ENCODE measurements at places on chromosomes 3 and 15. TPM values are rescaled to one million over a fixed set of nuclear protein-coding genes. Genes with fewer than 3 reads are reported as not detected.
A peak's percentile ranks its signal among the peaks of the same experiment; 100 is the strongest.

The FANCD2 gene
- total RNA-seq: 12.4 TPM

- no peaks in the 10 kb centered on the region for H3K4me1 ChIP-seq
- no peaks in the 10 kb centered on the region for H3K36me3 ChIP-seq
- H3K27me3 ChIP-seq: no peaks in the 10 kb centered on the region
- no peak overlapping the region for H3K27ac ChIP-seq
Observed at GRCh38 chr3:88986834-88987233, 120.6 kb upstream of the EPHA3 start.

The TMC3 gene
- not detected for total RNA-seq

- H3K27ac ChIP-seq: no peak overlapping the region
- H3K27me3 ChIP-seq: no peaks in the 10 kb centered on the region
- peaks cover 82% of the 10 kb centered on the region for H3K36me3 ChIP-seq
- H3K4me3 ChIP-seq: no peak overlapping the region
Observed at GRCh38 chr3:45826321-45826720, 15.6 kb downstream of the LZTFL1 start.

The KIF15 gene
- total RNA-seq: 1.1 TPM

GRCh38 chr3:180274536-180274935, 237.8 kb upstream of the PEX5L start:
- no peaks in the 10 kb centered on the region for H3K27me3 ChIP-seq
- H3K4me3 ChIP-seq: no peak overlapping the region
- DNase-seq: no peak
- no peak overlapping the region for H3K27ac ChIP-seq

DNA sequence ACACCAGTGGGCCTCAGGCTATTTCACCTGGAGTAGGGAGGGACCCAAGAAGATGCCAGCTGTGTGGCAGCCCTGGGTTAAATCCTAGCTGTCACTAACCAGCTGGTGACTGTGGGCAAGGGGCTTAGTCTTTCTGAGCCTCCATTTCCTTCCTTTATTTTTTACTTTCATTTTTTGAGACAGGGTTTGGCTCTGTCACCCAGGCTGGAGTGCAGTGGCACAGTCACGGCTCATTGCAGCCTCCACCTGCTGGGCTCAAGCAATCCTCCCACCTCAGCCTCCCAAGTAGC, 108.0 kb upstream of the SMAD3 start:
- no peak overlapping the region for H3K27ac ChIP-seq
- no peak overlapping the region for H3K4me3 ChIP-seq
- DNase-seq: no peak
- no peaks in the 10 kb centered on the region for H3K36me3 ChIP-seq
- no peaks in the 10 kb centered on the region for H3K4me1 ChIP-seq

DNA sequence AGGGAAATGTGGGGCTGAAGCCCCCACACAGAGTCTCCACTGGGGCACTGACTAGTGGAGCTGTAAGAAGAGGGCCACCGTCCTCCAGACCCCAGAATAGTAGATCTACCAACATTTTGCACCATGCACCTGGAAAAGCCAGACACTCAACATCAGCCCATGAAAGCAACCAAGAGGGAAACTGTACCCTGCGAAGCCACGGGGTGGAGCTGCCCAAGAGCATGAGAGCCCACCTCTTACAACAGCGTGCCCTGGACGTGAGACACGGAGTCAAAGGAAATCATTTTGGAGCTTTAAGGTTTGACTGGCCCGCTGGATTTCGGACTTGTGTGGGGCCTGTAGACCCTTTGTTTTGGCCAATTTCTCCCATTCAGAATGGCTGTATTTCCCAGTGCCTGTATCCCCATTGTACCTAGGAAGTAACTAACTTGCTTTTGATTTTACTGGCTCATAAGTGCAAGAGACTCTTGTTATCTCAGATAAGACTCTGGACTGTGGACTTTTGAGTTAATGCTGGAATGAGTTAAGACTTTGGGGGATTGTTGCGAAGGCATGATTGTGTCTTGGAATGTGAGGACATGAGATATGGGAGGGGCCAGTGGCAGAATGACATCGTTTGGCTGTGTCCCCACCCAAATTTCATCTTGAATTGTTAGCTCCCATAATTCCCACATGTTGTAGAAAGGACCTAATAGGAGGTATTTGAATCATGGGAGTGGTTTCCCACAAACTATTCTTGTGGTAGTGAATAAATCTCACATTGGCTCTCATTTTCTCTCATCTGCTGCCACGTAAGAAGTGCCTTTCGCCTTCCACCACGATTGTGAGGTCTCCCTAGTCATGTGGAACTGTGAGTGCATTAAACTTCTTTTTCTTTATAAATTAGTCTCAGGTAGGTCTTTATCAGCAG, 105.8 kb downstream of the CBLB start:
- H3K27ac ChIP-seq: no peak overlapping the region
- H3K27me3 ChIP-seq: no peaks in the 10 kb centered on the region
- no peak for DNase-seq
- H3K4me1 ChIP-seq: no peaks in the 10 kb centered on the region

The IL17RB gene
- 1.7 TPM for total RNA-seq

GRCh38 chr3:126184465-126185000, 4.1 kb upstream of the ALDH1L1 start:
- H3K4me1 ChIP-seq: peaks cover 19% of the 10 kb centered on the region
- H3K27me3 ChIP-seq: peaks cover 29% of the 10 kb centered on the region
- no peaks in the 10 kb centered on the region for H3K36me3 ChIP-seq
- no peak for DNase-seq
- H3K4me3 ChIP-seq: no peak overlapping the region
- H3K27ac ChIP-seq: no peak overlapping the region

DNA sequence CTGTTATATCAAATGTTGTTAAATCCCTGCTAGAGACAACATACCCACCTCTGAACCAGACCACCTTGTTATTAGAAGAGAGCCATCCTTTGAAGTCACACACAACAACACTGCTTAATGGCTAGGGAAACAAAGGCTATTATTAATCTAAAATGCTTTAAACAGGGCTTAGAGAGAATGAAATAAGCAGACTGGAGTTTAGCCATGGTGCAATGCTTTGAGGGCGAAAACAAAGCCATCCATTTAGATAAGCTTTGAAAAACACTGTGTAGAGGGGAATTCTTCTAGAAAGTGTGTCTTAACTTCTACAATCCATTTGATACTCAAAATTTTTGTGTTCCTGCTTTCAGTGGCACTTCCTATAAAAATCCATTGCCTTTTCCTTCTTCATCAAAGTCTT, 148.6 kb downstream of the IL5RA start:
- no peak for DNase-seq
- no peaks in the 10 kb centered on the region for H3K27me3 ChIP-seq
- no peaks in the 10 kb centered on the region for H3K4me1 ChIP-seq
- H3K36me3 ChIP-seq: no peaks in the 10 kb centered on the region

- H3K27ac ChIP-seq: no peak overlapping the region
- H3K36me3 ChIP-seq: no peaks in the 10 kb centered on the region
- no peak for DNase-seq
- no peak overlapping the region for H3K4me3 ChIP-seq
- no peaks in the 10 kb centered on the region for H3K27me3 ChIP-seq
Observed at GRCh38 chr3:46298871-46299607, 54.9 kb upstream of the CCR2 start.

GRCh38 chr15:41876689-41877088, 17.2 kb downstream of the SPTBN5 start:
- no peak overlapping the region for H3K4me3 ChIP-seq
- no peaks in the 10 kb centered on the region for H3K36me3 ChIP-seq
- peaks cover 30% of the 10 kb centered on the region for H3K4me1 ChIP-seq
- H3K27ac ChIP-seq: no peak overlapping the region
- no peak for DNase-seq

- H3K4me1 ChIP-seq: peaks cover 15% of the 10 kb centered on the region
- no peaks in the 10 kb centered on the region for H3K36me3 ChIP-seq
- H3K4me3 ChIP-seq: no peak overlapping the region
- no peak overlapping the region for H3K27ac ChIP-seq
- DNase-seq: no peak
Observed at GRCh38 chr3:156664011-156664830, 10.2 kb upstream of the TIPARP start.

DNA sequence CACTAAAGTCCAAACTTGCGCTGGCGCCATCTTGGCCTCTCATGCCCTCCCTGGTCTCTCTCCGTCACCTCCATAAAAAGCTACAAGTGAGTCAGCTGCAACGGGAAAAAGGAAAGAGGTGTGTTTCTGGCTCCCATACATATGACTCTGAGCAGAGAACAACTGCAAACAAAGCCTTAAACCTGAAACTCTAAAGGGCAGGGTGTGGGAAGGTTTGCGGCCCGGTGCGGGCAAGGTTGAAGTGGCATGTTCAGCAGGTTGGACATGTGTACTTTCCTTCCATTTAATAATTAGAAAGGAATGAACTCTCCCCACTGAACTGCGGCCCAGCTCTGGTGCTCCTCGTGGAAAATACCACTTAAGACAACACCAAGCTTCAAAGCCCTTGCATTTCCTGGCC, 59.0 kb upstream of the PPARG start:
- no peak for DNase-seq
- no peaks in the 10 kb centered on the region for H3K27me3 ChIP-seq
- H3K36me3 ChIP-seq: no peaks in the 10 kb centered on the region
- peak overlapping the region; percentile 65 for H3K27ac ChIP-seq
- H3K4me1 ChIP-seq: peaks cover 29% of the 10 kb centered on the region

The KBTBD8 gene
- total RNA-seq: 0.98 TPM

DNA sequence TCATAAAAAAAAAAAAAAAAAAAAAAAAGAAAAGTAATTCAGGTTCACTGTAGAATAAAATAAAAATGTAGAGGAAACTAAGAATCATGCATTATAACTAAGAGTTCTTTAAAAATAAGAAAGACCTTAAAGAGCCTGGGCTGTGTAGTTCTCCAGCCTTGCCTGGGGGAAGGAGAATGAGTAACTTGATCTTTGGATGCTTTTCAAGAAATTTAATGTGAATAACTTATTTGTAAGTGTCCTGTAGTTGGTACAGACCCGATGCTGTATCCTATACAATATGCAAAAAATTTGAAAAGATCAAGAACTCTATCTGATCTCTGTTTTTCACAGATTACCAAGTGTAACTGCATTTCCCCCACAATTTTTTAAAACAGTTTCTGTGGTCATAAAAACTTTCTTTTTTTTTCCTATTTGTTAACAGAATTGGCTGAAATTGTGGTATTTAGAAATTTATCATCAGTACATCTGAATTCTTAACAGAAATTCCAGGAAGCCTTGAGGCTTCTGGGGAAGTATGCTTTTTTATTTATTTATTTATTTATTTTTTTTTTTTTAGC, 195.3 kb downstream of the THRB start:
- peaks cover 7% of the 10 kb centered on the region for H3K4me1 ChIP-seq
- H3K36me3 ChIP-seq: peaks cover 5% of the 10 kb centered on the region
- H3K27ac ChIP-seq: no peak overlapping the region

DNA sequence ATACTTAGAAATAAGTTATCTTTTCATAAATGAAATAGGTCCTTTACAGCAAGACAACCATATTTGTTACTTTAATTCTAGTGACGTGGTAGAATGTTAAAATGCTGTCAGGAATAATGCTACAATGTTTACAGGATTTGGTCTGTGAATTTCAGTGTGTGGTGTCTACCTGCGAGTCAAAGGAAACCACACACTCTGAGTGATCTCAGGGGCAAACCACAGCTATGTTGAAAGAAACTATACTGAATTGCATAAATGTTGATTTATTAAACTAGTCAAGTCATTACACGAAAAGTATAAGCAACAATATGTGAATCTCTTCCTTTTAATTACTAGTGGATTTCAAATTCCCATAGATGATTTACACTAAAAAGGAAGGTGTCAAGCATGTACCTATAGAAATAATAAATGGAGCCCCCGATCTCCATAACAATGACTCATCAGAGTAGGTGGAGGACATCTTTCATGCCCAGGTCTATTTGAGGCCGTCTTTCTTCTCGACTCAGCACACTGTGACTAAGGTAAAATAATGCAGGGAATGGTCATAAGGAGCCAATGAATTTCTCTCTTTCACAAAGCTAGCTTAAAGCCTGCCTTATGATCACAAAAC, 463.0 kb downstream of the ERC2 start:
- H3K27me3 ChIP-seq: peaks cover 3% of the 10 kb centered on the region
- no peak overlapping the region for H3K4me3 ChIP-seq
- no peaks in the 10 kb centered on the region for H3K36me3 ChIP-seq
- no peak overlapping the region for H3K27ac ChIP-seq
- no peaks in the 10 kb centered on the region for H3K4me1 ChIP-seq
- no peak for DNase-seq

- H3K27me3 ChIP-seq: no peaks in the 10 kb centered on the region
- H3K27ac ChIP-seq: no peak overlapping the region
- H3K4me1 ChIP-seq: no peaks in the 10 kb centered on the region
- H3K4me3 ChIP-seq: no peak overlapping the region
- H3K36me3 ChIP-seq: no peaks in the 10 kb centered on the region
Observed at GRCh38 chr3:160195106-160195505, 30.1 kb upstream of the C3orf80 start.

The NOX5 gene
- not detected for total RNA-seq
